ENCODE measurements at places on chromosomes 2 and 18.
A peak's percentile ranks its signal among the peaks of the same experiment; 100 is the strongest.

- DNase-seq, result no peak
Measured at GRCh38 chr2:172215172-172215935, 112.7 kb upstream of the DLX2 start.

DNA sequence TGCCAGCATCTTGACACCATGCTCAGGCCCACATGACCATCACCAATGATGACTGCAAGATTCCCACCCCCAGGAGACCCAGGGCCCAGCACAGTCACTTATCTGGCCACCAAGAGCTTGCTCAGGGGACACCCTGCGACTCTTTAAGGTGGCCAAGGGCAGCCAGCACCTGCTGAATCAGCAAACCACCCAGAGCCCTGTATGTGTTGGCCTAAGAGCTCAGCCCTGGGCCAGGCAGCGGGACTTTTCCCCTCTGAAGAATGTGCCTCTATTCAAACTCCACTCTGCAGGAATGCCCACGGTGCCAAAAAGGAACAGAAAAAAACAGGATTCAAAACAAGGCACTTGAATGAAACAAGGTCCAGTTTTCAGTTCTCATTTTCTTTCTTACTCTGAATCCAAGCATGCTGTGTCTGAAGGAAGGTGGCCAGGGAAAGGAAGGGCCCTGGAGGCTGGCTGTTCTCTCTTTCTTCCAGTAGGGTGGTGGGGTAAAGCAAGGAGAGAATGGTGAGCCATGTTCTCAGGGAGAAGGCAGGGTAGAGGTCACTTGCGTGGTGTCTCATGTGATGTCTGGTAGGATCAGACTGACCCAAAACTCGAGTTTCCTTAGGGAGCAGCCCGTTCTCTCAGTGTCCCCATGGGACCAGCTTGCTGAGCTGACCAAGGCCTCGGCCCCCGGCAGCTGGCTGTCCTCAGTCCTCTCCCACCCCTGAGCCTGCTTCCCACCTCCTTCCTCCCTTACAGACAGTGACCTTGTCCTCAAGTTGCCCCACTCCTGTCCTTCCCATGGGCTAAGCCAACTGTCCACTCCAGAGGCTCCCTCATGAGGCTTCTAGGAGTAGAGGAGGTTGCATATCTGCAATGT is 150.0 kb downstream of the RNF152 start:
- no peak for DNase-seq

GRCh38 chr2:149068996-149069888 is 30.7 kb downstream of the LYPD6B start:
- peak; percentile 52 for DNase-seq

GRCh38 chr2:2837746-2838547 is 506.9 kb upstream of the MYT1L start:
- no peak for DNase-seq

- no peak for DNase-seq
Measured at GRCh38 chr2:85545780-85546240, 6.8 kb downstream of the MAT2A start.

Data from HT-29 (cell line).